ENCODE measurements at places on chromosomes 6 and 20.

GRCh38 chr6:143357561-143358255, 92.8 kb downstream of the ADAT2 start:
- no peak for DNase-seq

GRCh38 chr6:15338476-15338875, 92.6 kb downstream of the JARID2 start:
- no peak for DNase-seq

DNA sequence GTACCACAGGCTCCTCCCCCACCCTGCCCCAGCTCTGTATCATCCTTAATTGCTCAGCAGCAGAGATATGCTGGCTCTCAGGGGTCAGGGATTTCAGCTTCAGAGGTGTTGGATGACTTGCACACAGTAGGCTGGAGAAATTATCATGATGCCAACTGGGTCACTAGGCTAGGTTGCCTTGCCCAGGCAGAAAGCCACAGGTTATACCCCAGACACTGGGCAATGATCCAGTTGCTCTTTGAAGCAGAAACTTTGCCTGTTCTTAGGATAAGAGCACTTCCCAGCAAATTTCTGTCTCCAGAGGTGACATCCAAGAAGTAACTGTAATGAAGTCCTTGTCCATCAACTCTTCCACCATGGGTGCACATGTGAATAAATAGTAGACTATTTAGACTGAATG, 38.3 kb upstream of the SCML4 start:
- no peak for DNase-seq

DNA sequence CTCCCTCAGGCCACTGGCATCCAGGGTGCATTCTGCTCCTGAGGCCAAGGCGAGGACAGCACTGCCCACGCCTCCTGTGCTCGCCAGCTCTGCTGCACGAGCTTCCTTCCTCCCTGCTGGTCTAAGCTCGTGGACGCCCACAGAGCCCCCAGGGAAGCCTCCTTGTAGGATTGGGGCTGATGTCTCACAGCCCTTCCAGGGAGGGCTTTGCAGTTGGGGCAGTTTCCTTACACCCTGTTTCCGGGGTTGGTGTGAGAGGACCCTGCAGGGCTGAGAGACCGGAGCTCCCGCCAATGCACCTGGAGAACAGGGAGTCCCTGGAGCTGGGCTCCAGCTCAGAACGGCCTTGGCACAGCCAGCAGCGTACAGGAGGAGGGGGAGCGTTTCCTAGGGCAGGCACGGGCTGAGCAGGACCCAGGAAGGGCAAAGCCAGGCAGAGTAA, 172.4 kb upstream of the PDE10A start:
- no peak for DNase-seq

GRCh38 chr6:70686548-70687133, 19.0 kb downstream of the SMAP1 start:
- peak; percentile 18 for DNase-seq

DNA sequence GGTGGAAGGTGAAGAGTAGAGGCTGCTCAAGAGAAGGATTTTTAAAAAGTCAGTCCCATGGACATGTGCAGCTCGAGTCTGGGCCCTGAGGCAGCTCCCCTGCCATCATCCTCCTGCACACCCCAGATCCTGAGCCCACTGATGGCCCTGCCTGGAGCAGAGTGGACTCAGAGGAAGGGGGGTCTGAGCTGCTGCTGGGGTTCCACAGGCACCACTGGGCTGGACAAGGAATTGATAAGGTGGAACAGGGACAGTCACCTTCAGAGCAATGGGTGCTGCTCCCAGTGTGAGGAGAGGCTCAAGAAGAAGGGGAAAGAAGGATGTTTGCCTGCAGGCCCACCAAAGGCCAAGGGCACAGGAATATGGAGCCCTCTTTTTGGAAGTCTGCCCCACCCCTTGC, 6.2 kb downstream of the ULBP2 start:
- DNase-seq, result no peak

DNA sequence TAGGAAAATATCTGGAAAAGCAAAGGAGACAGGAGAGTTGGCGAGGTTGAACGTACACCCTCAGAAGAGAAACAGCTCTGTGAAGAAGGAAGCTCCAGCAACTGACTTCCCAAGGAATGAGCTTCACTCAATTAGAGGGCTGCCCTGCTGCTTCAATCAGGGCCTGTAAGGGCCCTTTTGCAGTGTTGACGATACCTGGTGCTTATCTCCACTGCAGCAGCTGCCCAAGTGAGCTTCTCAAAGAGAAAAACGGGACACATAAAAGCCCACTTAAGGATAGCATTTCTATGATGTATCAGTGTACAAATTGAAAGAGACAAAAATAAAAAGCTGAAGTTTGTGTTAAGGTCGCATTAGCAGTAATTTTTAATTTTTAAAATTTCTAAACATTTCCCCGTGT, 16.4 kb downstream of the SEC63 start:
- DNase-seq, result no peak

DNA sequence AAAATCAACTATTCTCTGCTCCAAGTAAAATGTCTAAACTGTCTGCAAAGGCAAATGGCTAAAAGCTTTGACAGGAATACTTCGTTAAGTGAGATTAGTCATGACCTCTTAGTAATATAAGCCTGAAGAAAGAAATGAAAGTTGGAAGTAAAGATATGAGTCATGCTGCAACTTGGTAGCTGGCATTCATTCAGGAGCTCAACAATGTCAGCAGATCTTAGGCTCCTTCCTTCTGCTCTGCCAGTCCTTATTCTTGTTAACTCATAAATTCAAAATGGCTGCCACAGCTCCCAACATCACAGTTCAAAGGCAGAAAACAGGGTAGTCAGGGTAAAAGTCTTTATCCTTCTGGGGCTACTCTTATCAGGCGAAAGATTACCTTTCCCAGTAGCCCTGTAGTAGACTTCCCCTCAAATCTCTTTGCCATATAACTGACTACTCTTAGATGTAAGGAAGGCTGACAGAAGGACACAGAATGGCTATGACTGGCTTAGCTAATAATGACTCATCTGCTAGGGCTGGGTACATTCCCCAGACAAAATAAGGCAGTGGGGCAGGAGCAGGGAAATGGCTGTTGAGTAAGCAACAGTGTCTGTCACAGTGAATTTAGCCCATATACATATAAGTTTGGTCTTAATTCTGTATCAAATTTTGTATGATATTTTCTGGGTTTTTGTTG, 24.4 kb upstream of the C6orf62 start:
- peak; percentile 97 for DNase-seq

DNA sequence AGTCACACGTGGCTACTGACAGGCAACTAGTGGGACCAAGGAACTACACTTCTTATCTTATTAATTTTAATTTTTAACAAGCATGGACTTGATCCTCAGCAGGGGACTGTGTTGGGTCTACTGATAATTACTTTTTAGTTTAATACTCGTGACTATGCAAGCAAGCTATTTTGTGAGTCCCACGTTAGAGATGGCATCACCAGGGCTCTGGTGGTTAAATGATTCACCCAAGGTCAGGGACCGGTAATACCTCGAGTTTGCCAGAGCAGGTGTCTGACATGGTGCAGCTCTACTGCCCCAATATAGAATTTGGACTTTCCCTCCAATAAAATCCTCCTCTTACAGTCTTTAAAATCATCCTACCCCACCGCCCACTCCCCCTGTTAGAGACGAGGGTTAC, 98.6 kb upstream of the RIN2 start:
- DNase-seq, result peak; percentile 19
